Activated T-cell treated with anti-CD3 and anti-CD28 coated beads, Interleukin-2, amount 50 U/mL, for 72 hours (primary cell): ENCODE measurements at places on chromosomes 7 and 10. TPM values are rescaled to one million over a fixed set of nuclear protein-coding genes. Genes with fewer than 3 reads are reported as not detected.

The ZNF786 gene
- total RNA-seq = 5.6 TPM

DNA sequence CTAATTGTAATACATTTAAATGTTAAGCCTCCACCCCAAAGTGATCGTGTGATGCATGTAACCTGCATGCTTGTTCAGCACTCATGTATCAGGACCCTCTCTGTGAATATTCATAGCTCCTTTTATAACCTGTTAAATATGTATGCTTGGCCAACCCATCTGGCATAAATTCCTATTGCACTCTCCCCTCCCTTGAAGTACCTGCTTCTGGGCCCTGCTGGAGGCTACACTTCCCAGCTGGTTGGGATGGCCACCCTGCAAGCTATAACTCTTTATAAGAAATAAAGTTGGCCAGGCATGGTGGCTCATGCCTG, 149.7 kb downstream of the SH2D4B start:
- no peak for DNase-seq

- DNase-seq = no peak
Measured at GRCh38 chr7:41855798-41856197, 152.9 kb upstream of the INHBA start.

The RGR gene
- not detected for total RNA-seq

DNA sequence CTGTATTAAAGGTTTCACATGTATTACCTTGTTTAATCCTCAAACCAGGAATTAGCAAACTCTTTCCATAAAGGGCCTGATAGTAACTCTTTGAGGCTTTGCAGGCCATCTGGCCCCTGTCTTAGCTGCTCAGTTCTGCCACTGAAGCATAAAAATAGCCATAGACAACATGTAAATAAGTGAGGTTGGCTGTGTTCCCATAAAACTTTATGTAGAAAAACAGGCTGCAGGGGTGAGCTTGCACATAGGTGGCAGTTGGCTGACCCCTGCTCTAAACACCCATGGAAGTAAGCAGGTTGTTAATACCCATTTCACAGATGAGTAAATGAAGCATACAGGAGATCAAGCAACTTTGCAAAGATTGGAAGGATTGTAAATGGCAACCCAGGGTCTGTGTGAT, 1279.2 kb upstream of the AUTS2 start:
- DNase-seq = no peak

The GSTK1 gene
- total RNA-seq = 242 TPM
